ENCODE measurements at places on chromosomes 7 and 10. TPM values are rescaled to one million over a fixed set of nuclear protein-coding genes. Genes with fewer than 3 reads are reported as not detected.

GRCh38 chr7:77579797-77580196, 42.7 kb downstream of the PTPN12 start:
- DNase-seq, result no peak

- peak; percentile 70 for DNase-seq
Measured at GRCh38 chr10:7634142-7634894, 32.4 kb downstream of the ITIH5 start.

- DNase-seq, result no peak
Measured at GRCh38 chr7:30184791-30185487, 50.2 kb downstream of the MTURN start.

- DNase-seq, result no peak
Measured at GRCh38 chr10:117175215-117175900, 21.9 kb upstream of the KCNK18 start.

- no peak for DNase-seq
Measured at GRCh38 chr7:29123626-29124190, 22.6 kb downstream of the CPVL start.

- DNase-seq, result no peak
Measured at GRCh38 chr7:37434529-37434928, 14.1 kb downstream of the ELMO1 start.

- DNase-seq, result no peak
Measured at GRCh38 chr10:121956111-121957061, 18.6 kb downstream of the NSMCE4A start.

DNA sequence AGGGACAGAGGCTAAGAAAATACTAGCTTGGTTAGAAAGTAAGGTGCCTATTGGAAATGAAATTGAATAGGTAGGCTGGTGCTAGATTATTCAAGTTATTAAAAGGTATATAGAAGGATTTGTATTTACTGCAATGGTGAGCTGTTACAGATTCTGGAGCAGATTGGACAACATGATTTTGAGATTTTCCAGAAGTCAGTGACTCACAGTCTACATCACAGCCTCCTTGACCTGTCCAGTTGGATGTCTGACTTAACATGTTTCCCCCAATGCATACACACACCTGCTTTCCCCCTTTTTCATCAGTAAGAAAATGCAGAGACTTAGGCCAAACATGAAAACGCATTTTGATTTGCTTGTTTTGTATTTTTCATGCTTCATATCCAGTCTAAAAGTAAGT, 33.4 kb downstream of the STARD3NL start:
- no peak for DNase-seq

GRCh38 chr10:130763491-130763890, 548.0 kb downstream of the TCERG1L start:
- DNase-seq, result no peak

DNA sequence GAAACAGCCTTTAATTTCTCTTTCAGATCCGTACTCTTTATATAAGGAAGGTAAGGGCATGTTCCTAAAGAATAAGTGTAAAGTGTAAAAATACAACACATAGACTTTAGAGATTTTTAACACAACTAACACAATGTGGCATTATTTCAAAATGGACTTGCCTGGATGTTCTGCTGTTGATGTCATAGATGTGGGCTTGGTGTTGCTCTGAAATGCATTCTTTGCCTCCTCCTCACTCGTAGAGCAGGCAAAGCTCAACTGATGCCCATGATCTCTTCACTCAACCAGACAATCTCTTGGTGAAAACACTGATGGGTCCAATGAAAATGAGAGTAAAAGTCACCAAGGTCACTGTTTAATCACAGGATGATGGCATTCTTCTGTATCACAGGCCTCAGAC, 174.2 kb upstream of the TCERG1L start:
- no peak for DNase-seq

DNA sequence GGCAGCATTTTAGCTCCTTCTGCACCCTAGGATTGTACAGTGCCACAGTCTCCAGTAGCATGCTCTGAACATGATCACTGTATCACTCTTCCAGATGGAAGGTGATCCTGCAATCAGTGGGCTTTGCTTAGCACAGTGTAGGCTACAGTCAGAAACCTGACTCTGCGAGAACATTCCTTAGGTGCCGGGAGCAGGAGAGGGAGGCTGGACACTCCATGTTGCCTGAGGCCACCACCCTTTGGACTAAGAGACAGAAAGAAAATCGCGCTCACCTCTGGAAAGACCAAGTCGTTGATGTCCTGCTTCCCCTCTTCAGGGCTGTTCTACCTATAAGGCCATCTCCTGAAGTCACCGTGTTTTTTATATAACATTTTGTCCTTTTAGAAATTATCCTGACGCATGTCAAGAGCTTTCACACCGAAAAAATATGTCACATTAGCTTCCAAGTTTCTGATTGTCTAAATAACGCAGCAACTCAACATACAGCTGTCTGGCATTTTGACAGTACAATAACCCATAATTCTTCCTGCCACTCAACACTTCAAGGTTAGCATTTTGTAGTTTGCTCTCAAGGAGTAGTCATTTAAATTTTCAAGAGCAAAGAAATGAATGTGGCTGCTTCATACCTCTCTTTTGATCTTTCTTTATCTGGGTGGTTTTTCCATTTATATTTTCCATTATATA, 563.1 kb downstream of the LRMDA start:
- DNase-seq, result no peak

DNA sequence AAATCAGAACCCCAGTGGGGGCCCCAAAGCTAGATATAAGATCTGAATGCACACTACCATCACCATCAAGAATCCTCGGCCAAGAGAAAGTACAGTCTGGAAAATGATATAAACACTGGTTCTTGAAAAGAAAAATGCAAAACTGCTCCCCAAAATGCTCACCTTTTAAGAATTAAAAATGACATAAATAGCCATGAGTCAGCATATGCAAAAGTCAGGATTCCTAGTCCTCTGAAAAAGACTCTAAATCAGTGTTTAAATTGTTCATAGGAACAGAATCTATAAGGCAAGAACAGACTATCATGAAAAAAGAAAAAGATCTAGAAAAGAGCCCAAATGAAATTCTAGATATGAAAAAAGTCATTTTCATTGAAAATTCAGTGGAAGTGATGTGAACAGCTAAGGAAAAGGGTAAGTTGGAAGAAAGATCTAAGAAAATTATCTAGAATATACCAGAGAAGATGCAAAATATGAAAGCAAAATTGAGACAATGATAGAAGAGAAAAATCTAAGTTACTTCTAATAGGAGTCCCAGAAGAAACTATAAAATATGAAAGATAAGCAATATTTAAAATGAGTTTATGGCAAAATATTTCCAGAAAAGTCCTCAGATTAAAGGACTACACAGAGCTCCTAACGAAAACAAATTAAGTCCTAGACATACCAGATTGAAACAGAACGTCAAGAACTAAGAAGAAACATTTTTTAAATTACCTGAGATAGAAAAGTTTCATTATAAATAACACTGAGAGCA, 18.9 kb downstream of the HNRNPA2B1 start:
- no peak for DNase-seq

DNA sequence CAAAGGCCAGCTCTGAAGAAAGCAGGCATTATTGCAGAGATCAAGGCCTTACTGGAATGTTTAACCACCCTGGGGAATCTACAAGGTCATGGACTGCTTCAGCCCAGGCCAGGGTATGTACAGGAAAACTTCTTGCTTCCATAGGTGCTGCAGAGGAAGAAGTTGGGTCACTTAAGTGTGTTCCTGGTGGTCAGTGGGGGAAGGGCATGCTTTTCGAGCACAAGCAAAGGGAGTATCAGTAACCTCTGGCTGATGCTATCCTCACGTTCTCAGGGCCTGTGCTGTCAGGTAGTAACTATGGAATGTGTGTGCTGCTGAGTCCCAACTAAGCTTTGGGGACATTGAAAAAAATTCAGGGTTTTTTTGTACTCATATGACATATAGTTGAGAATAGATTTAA, 234.0 kb upstream of the SP4 start:
- DNase-seq, result no peak

- no peak for DNase-seq
Measured at GRCh38 chr7:102845346-102845745, 67.5 kb upstream of the LRRC17 start.

DNA sequence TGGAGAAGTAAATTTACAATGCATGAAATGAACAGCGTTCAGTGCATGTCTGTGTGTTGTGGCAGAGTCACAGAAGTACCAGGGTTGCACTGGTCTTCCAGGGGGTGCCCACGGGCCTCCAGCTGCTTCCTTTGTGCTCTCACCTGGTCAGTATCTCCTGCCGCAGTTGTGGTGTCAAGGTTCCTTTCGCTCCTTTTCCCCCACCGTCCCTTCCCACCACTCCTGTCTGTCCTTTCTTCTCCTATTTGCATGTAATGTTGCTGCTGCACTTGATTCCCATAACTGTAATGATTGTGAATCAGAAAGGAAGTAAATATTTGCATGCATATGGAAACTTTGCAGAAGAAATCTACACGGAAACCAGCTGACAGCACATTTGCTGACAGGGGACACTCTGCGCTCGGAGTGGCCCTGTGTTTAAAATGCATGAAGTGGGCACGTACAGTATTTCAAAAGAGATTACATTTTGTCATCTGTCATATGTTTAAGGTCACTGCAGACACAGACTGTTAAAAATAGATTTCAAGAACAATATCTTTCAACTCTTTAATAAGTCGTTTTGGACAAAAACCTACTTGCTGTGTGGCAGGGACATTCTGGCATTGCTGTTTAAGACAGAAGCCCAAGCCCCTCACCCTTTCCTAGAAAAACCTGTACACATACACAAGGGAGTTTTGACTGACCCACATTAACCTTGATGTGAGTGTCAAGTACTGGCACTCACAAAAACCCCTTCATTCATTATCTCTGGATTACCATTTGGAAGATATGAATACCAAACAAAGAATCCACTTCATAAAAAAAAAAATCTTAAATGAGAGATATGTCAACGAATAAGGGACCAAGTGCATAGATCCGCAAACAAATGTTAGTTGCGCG, 336.7 kb upstream of the KLF6 start:
- no peak for DNase-seq

DNA sequence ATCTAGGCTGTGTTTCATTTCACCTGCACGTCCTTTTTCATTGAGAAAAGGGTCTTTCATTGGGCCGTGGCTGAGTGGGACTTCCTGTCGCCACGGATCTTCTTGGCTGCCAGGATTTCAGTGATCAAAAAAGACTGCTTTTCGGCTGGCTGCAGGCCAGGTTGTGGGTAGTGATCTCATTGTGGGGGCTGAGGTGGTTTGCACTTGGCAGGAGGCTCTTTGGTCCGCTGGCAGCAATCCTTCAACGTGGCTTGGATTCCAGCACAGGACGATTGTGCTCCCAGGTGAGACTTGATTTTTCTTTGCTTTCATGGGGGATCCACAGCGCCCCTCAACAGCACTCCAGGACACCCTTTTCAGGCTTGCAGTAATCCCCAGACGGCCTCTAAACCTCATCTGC, 29.0 kb upstream of the ZNF273 start:
- no peak for DNase-seq

GRCh38 chr7:93958216-93958615, 36.7 kb downstream of the GNG11 start:
- DNase-seq, result no peak

- DNase-seq, result no peak
Measured at GRCh38 chr7:41599760-41600159, 103.1 kb downstream of the INHBA start.

DNA sequence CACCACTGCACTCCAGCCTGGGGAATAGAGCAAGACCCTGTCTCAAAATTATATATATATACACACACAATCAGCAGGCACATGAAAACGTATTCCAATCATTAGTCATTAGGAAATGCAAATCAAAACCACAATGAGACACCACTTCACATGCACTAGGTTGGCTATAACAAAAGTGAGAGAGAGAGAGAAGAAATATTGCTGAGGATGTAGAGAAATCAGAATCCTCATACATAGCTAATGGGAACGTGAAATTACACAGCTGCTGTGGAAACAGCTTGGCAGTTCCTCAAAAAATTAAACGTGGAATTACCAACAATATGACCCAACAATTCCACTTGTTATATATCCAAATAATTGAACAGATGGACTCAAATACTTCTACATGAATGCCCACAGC, 43.3 kb upstream of the CNNM1 start:
- DNase-seq, result no peak

GRCh38 chr7:68250143-68250542, 1253.5 kb downstream of the TYW1 start:
- no peak for DNase-seq

- no peak for DNase-seq
Measured at GRCh38 chr7:80832006-80832405, 86.8 kb downstream of the SEMA3C start.

GRCh38 chr7:33107136-33108066, 1.8 kb downstream of the RP9 start:
- DNase-seq, result peak; percentile 34

DNA sequence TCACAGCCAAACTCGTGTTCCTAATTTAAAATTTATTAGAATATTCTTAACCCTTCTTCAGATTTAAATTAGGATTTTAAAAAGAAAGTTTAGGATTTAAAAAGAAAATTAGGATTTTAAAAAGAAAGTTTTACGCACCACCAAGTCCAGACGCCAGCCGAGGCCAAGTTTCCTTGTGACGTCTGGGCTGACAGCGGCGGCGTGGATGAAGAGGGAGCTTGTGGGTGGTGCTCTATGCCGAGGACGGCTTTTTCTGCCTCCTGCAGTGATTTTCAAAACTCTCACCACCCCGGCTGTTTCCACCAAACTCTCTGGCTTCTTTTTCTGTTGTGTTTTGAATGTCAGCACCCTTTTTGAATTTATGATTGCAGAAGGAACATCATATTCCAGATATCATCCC, 252.9 kb downstream of the DNAJB6 start:
- no peak for DNase-seq

GRCh38 chr10:17024461-17024860, 105.2 kb downstream of the CUBN start:
- DNase-seq, result no peak

GRCh38 chr7:20320322-20320721, 10.4 kb upstream of the ITGB8 start:
- no peak for DNase-seq

DNA sequence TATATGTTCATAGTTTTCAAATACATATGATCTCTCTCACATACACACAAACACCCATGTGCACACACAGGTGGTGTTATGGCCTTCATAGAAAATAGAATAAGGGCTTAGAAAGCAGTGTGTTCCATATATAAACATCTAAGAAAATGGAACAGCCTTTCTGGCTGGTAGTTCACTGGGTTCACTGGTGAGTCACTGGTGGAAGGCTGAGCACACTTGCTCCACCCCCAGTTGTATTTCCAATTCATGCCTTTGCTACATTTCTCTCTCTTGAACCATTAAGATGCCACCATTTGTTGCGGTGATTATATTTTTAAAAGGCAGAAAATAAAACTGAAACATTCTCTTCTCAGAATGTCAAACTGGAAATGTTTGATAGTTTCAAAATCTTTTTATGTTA, 252.1 kb downstream of the GLI3 start:
- DNase-seq, result no peak

Gene OPALIN
- polyA plus RNA-seq, result not detected

Gene MYPN
- polyA plus RNA-seq, result not detected

Gene GJD4
- 3.2 TPM for polyA plus RNA-seq

Gene TUBAL3
- 0.10 TPM for polyA plus RNA-seq

Gene FBXL13
- polyA plus RNA-seq, result 0.46 TPM

Gene ANKRD1
- 54.9 TPM for polyA plus RNA-seq

Gene PLPP4
- not detected for polyA plus RNA-seq

Gene SCRN1
- 31.7 TPM for polyA plus RNA-seq

Gene CLRN3
- not detected for polyA plus RNA-seq

Gene IDI1
- polyA plus RNA-seq, result not detected
